GM23248 (cell line): ENCODE measurements at places on chromosomes 13 and 19.
A peak's percentile ranks its signal among the peaks of the same experiment; 100 is the strongest.

GRCh38 chr19:1873524-1874473 is 10.4 kb upstream of the KLF16 start:
- H3K27me3 ChIP-seq, result no peaks in the 10 kb centered on the region
- peak overlapping the region; percentile 96 for H3K27ac ChIP-seq
- H3K4me1 ChIP-seq, result peaks cover 18% of the 10 kb centered on the region
- DNase-seq, result no peak
- no peaks in the 10 kb centered on the region for H3K36me3 ChIP-seq

DNA sequence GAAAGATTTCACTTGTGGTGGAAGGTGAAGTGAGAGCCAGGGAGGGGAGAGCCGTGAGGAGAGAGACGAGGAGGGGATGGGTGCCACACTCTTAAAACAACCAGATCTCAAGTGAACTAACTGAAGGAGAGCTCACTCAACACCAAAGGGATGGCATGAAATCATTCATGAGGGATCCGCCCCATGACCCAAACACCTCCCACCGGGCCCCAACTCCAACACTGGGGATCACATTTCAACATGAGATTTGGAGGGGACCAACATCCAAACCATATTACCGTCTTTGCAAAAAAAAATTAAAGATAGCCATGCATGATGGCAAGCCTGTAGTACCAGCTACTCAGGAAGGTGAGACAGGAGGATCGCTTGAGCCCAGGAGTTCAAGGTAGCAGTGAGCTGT is 34.9 kb upstream of the POP4 start:
- no peaks in the 10 kb centered on the region for H3K36me3 ChIP-seq
- no peak for DNase-seq
- H3K27ac ChIP-seq, result no peak overlapping the region
- H3K27me3 ChIP-seq, result peaks cover 29% of the 10 kb centered on the region

DNA sequence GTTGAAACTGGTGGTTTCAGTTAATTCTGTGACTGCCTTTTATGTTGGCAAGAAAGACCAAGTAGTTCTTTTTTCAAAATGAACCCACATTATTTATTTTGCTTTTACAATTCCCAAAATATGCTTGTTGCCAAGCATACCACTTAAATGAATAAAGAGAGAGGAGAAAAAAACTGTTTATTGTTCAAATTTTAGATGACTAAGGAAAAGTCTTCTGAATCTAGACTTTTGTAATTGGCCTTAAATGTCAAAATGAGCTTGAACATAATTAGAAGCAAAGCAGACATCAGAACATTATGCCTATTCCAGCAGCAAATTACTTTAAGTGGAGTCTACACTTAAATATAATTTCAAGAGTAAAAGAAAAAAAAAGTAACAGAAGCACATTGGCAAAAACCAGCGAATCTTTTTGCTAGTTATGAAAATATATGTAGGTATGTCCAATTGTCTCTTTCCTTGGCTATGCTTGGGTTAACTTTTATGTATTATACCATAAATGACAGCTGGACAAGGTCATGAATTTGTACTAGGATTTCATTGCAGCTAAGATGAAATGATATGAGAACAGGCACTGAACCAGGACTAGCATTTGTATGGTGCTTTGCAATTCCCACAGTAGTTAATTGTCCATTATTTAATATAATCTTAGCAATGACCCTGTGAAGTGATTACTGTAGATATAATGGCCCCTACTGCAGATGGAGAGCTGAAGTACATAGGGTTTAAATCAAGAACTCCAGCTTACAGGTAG is 211.9 kb downstream of the NALCN start:
- no peaks in the 10 kb centered on the region for H3K27me3 ChIP-seq
- no peaks in the 10 kb centered on the region for H3K36me3 ChIP-seq
- H3K4me3 ChIP-seq, result no peak overlapping the region
- DNase-seq, result peak; percentile 29
- peaks cover 13% of the 10 kb centered on the region; the same call in 1 of the 2 replicates for H3K4me1 ChIP-seq

DNA sequence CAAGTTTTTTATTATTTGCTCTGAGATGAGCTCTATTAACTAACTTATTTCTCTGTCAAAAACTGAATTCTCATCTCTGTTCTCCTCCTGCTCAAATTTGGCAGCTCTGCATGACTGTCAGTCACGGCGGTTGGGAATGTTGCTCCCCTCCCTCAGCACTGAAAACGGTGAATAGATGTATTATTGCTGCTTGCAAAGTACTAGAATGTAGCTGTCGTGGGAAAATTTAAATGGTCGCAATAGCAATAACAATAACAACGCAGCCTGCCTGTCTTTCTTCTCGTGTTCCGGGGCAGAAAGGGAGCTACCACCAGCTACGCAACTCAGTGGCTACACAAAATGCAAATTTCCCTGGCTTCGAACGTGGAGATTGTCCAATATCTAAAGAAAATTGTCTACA is 125.6 kb upstream of the FRY start:
- no peak overlapping the region for H3K4me3 ChIP-seq
- peaks cover 34% of the 10 kb centered on the region for H3K4me1 ChIP-seq
- no peak overlapping the region for H3K27ac ChIP-seq

DNA sequence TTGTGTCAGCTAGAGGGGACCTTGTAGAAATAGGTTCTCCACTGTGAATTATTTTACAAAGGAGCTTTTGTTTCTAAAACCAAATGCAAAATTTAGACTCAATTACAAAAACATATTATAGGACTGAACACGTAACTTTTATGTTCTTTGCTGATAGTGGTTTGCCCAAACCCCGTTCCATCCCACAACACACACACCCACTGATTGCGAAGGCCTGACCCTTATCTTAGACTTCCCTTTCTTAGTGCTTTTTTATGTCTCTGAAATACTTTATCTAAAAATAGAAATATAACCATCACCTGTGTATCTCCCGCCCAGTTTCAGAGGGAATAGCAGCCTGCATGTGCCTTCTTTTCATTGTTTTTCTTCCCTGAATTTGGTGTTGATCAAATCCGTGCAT is 13.0 kb downstream of the CCNA1 start:
- H3K4me3 ChIP-seq, result no peak overlapping the region
- H3K4me1 ChIP-seq, result no peaks in the 10 kb centered on the region
- DNase-seq, result no peak

DNA sequence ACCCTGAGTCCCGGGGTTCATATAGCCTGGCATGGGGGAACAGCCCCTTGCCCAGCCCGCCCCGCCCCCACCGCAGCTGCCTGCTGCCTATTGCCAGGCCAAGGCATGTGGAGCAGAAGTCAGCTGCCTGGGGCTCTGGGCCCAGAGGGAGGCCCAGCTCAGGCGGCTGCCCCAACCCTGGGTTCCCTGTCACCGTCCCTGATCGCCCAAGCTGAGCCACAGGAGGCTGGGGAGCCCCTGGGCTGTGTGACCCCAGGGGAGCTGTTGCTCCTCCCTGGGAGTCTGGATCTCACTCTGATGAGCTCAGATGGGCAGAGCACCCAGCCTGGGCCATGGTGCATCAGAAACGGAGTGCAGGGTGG is 1.4 kb downstream of the PLIN4 start:
- DNase-seq, result peak; percentile 20
- H3K4me1 ChIP-seq, result no peaks in the 10 kb centered on the region
- no peaks in the 10 kb centered on the region for H3K27me3 ChIP-seq
- no peak overlapping the region for H3K27ac ChIP-seq
- no peak overlapping the region for H3K4me3 ChIP-seq
- H3K36me3 ChIP-seq, result no peaks in the 10 kb centered on the region
